Right kidney (tissue), 9 donors: ENCODE measurements at places on chromosomes 11 and 22.

DNA sequence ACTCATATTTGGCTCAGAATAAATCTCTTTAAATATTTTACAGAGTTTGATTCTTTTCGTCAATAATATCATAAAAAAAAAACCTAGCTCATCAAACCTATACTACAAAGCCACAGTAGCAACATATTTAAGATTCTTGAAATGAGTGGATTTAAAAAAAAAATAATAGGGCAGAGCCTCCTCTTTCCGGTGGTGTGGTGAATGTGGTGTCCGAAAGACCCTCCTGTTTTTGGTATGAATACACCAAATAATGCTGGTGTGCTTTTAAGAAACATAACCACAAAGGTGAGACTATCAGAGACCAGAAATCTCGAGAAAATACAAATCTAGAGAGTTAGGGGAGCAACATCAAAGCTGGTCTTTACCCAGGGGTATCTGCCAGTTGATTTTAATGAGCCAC, 342.6 kb downstream of the TBC1D22A start:
- DNase-seq: no peak

DNA sequence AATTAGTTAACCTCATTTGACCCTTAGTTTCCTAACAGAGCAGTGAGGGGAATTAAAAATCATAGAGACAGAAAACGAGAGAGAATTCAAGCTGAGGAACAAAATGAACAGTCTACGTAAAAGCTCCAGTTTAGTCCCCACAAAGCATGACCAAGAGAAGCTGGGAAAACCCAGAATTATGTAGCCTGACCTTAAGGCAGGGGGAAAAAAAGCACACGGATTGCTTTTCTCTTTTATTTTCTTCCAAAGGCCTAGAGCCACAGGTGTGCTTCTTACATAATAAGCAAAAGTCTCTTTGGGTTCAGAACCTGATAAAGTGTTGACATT, 514 bp upstream of the AMBRA1 start:
- no peak for DNase-seq

- no peak for DNase-seq
Measured at GRCh38 chr11:1926156-1927025, 6.9 kb downstream of the TNNT3 start.

GRCh38 chr11:12745787-12746186, 71.6 kb downstream of the TEAD1 start:
- DNase-seq: no peak

DNA sequence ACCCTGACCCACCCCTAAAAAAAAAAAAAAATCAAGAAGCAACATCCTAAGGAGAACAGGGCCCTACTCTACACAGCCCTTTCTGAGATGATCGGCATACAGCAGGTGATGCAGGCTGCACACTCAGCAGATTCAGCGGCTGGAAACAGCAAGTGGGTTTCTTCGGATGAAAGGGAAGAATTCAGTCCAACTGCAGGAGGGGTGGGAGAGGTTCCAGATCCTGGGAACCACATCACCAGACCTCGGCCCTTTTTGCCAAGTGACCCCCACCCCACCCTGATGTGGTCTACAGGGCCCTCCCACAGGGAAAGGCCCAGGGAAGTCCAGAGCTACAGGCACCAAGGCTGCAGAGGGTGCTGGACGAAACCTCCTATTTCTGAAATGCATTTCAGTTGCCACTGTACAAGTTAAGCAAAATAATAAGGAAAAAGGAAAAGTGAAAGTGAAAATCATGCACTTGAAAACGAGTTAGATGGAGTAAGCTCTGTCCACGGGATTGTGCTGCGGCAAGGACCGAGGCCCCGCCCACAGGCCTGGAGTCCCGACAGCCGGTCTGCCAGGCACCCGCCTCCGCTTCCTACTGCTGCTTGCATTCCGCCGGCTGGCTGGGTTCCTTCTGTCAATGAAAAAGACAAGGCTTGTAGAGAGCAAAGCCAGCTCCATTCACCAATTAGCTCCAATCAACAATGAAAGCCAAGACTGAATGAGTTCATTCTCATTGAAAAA, 16.0 kb upstream of the PHLDA2 start:
- DNase-seq: peak; percentile 58

- DNase-seq: no peak
Measured at GRCh38 chr11:109433753-109434256, 11.8 kb downstream of the C11orf87 start.

GRCh38 chr11:101478587-101479369, 105.0 kb downstream of the TRPC6 start:
- DNase-seq: no peak

DNA sequence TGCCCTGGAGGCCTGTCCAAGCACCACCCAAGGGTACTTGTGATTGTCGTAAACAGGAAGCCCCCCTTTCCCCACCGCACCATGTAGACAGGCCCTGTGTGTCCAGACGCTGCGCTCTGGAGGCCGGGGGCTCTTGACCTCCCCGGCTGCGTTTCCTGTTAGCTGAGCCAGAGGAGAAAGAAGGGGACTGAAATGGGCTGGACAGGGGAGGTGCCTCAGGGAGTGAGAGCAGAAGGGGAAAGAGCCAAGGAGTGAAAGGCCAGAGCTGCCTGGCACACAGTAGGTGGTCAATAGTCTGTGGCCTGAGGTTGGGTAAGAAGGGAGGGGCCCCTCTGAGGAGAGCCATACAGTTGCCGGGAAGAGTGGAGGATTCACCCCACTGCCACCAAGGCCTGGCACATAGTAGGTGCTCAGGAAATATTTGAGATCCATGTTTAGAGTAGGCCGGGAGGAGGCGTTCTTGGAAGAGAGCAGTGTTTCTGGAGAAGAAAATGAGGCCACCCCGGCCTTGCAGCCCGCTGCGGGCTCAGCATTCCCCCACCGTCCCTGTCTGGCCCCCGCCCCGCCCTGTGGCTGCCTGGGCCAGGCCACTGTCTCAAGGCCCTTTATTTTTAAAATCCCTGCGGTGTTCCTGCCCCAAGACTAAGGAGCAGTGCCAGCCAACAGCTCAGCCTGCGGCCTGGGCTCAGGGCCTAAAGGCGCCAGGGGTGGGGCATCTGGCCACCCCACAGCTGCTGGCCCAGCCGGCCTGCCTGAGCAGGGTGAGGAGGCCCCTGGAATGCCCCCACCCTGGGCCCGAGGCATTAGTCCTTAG, 13.6 kb upstream of the CDC42EP1 start:
- DNase-seq: no peak

DNA sequence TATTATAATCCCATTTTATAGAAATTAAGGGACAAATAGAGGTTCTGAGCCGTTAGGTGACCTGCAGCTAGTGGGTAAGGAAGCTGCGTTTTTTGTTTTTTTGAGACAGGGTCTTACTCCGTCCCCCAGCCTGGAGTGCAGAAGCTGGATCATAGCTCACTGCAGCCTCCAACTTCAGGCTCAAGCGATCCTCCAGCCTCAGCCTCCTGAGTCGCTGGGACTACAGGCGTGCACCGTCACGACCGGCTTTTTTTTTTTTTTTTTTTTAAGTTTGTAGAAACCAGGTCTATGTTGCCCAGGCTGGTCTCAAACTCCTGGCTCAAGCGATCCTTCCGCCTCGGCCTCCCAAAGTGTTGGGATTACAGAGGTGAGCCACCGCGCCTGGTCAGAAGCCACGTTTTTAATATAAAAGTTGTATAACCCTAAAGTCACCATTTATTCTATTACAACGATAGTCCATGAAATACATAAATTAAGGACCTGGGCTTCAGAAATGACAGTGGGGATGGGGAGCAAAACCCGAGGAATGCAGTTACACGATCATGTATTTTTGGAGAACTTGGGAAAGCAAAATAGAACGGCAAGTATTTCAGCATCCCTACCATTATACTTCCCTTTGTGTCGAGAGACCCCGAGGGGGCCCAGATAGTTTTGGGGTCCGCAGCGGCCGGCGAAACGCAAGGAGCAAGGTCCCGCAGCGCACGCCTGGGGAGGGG, 638 bp downstream of the SAAL1 start:
- peak; percentile 13 for DNase-seq

DNA sequence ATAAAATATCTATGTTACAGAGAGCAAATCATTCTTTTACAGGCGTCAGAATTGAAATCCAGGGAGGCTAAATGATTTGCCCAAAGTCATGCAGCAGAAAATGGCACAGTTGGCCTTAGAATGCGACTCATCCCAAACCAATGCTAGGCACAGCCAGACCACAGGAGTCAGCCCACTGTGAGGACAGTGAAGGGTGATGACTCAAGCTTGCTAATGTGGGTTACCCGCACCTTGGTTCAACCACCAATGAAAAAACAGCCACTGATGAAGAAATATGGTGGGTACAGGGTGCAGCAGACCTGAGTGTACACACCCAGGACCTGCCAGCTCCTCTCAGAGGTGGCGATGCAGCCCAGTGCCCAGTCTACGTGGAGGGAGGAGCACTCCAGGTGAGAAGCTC, 89.7 kb downstream of the ZC3H12C start:
- no peak for DNase-seq

DNA sequence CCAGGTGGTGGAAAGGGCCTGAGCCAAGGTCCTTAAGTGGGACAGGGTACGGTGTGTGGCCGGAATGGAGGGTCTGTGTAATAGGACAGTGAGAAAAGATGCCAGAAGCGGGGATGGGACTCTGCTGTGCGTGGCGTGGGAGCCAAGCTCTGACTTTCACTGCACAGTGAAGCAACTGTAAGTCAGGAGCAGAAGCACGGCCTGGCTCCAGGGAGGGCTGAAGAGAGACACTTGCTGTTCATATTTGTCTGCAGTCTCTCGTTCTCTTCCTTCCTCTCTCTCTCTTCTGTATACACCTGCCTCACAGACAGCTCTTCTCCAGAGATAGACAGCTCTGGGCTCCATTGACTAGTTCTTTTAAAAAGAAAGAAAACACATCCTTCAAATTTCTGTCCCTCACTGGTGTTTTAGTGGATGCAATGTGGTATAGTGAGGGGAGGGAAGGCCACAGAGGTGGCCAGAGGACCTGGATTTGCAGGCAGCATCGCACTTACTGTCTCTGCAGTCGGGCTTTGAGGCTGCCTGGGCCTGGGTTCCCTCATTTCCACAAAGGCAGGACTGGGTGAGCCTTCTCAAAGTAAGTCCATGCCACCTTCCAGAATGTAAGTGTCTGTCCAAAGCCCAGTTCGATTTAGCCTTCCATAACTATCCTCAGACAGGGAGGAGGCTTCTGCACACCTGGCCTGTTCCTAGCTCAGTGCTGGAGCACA, 2.1 kb downstream of the IL17RA start:
- no peak for DNase-seq

- DNase-seq: no peak
Measured at GRCh38 chr22:28955817-28956216, 72.4 kb downstream of the ZNRF3 start.

GRCh38 chr11:83455356-83455755, 169.2 kb upstream of the CCDC90B start:
- DNase-seq: no peak

- no peak for DNase-seq
Measured at GRCh38 chr22:27107824-27108223, 450.4 kb downstream of the MIAT start.

- DNase-seq: no peak
Measured at GRCh38 chr22:42646569-42647525, 2.3 kb downstream of the CYB5R3 start.

DNA sequence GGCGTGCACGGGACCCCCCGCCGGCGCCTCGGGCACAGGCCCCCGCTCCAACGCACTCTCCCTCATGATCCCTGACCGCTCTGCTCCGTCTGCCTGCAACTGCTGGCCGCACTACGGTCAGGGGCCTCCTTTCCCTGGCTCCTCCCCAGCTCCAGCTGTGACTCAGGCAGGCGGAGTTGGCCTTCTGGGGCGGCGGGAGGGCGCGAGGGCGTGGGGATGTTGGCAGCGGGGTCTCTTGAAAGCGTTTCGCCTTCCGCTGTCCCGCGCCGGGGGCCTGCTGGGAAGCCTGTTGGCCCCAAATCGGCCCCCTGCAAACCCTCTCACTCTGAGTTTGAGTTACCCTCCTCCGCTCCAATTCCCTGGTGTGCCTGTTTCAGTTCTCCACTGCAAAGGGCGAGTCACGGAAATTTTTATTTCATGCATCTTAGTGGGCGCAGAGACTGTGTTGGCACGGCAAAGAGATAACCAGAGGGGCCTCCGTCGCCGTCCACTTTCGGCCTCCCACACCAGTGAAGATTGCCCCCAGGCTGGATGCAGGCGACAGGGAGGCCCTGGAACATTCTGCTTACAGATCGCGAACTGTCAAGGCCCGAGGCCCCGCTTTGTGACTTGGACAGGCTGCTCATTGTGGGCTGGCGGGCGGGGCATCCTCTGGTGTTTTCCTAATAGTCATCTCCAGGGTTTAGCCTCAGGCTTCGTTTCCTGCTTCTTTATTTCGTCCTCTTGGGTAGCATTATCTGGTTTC, at the start of gene CAVIN3:
TSS of gene CAVIN3 (minus strand) at position 91 of the 745 bp plus-strand sequence. CDS start at position 66, 25 bp downstream.
- no peak for DNase-seq

GRCh38 chr11:62726915-62727164, 417 bp downstream of the HNRNPUL2 start:
- DNase-seq: no peak

DNA sequence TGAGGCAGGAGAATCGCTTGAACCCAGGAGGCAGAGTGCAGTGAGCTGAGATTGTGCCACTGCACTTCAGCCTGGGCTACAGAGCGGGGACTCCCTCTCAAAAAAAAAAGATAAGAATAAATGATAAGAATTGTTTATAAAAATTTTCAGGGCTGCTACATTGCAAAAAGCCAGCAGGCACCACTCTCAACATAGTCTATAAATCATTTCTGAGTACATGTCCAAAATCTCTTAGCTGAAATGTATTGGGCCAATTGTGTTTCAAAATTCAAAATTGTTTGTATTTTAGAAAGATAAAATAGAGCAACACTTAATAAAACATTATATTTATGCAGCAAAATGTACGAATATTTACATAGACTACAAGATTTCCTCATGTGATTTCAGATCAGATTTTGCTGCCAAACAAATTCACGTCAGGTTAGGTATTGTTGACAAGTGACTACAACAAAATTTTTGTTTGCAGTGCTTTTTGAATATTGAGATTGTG, 13.9 kb downstream of the PGR start:
- DNase-seq: no peak

GRCh38 chr11:76553554-76554476, 109.0 kb downstream of the EMSY start:
- no peak for DNase-seq

GRCh38 chr11:111765320-111765983, 737 bp downstream of the PPP2R1B start:
- DNase-seq: no peak

- no peak for DNase-seq
Measured at GRCh38 chr11:3095712-3096361, 38.6 kb upstream of the CARS1 start.

DNA sequence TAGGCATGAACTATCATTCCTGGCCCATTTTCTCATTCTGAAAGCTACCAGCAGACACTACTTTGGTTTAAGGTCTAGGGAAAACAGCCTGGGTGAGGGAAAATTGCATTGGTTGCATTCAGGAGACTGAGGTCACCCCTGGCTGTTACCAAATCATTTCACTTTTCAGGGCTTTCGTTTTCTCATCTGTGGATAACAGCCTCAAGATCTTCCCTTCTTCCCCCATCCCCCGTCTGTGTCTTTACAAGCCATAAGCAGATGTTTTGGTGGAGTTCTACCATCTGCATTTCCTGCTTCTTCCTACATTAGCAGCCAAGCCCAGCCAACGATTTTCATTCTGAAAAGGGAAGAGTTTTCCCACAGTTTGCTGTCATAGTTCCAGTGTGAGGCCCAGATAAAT, 130.4 kb downstream of the HIPK3 start:
- DNase-seq: no peak
